Left ventricle myocardium superior (tissue), 1 donor: ENCODE measurements at places on chromosomes 1 and 21. TPM values are rescaled to one million over a fixed set of nuclear protein-coding genes. Genes with fewer than 3 reads are reported as not detected.

ANGPTL3 gene
- not detected for total RNA-seq

OR6K3 gene
- not detected for total RNA-seq

DDAH1 gene
- 4.1 TPM for total RNA-seq

ARV1 gene
- 20.4 TPM for total RNA-seq

TMPRSS15 gene
- not detected for total RNA-seq
